ENCODE measurements at places on chromosomes 4 and X. TPM values are rescaled to one million over a fixed set of nuclear protein-coding genes. Genes with fewer than 3 reads are reported as not detected.

DNA sequence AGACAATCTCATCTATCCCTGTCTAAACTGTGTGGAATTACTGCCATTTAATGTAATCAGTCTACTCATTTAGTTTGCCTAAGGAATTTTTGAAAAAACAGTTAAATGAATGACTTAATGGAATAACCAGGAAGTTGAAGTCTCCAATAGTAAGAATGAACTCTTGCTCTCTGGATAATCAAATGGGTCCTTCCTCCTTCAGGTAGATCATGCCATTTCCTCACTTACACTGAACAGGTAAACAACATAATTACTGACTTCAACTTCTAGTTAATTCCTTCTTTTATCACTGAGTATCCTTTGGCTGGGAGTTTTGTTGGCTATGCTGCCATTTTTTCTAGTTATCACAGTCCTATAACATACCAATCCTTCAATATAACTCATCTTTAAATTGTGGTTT lies 56.0 kb downstream of the ELOVL6 start:
- DNase-seq = no peak

GRCh38 chr4:87409420-87409939 lies 12.9 kb upstream of the NUDT9 start:
- DNase-seq = no peak

DNA sequence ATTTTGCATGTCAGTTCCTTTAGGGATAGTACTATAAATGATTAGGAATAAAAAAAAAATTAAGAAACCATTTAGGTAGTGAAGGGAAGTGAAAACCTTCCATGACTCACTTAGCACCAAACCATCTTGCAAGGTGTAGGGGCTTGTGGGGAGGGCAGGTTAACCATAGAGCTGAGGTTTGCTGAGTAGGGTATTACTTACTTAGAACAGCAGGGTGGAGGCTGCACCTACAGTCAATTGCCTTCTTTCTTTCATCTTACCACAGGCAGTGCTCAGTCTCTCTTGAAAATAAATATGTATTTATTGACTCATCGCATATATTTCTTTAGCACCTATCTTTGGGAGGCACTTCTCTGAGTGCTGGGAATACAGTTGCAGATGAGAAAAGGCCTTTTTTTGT lies 104.9 kb upstream of the GIMD1 start:
- no peak for DNase-seq

DNA sequence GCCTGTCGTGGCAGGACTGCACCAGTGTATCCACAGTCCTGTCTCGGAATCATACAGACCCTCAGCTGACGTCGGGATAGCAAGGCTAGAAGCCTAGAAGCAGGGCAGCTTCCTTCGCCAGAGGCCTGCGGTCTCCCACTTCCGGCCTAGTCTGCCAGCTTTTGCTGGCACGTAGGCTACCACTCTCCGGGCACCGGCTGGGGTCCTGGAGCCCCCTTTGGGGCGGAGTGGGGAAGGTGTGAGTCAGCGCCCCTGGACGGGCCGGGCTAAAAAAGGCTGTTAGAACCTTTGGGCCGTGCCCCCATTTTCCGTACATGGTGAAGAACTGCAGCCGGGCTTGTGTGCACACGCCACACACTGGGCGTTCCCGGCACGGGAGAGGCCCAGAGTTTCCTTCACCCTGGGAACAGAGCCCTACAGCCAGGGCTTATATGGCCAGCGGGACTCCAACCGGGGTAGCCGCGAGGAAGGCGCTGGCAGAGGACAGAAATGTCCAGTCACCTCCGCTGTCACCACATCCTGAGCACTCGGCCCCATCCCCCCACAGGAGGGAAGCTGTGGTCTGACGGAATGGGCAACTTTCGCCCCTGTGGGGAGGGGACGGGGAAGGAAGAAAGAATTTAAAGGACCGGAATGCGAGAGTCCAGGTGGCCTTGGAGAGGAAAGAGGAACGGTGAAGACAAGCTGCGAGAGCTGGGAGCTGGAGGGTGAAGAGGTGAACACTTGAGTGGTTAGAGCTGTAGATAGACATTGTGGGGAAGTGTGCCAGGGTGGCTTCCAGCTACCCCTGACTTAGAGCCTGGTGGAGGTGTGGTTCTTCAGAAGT lies 4.6 kb downstream of the MAGIX start:
- peak; percentile 76 for DNase-seq

GRCh38 chrX:2385224-2385623 lies 115.6 kb downstream of the DHRSX start:
- DNase-seq = no peak

GRCh38 chr4:126071346-126072333 lies 756.9 kb downstream of the FAT4 start:
- DNase-seq = no peak

DNA sequence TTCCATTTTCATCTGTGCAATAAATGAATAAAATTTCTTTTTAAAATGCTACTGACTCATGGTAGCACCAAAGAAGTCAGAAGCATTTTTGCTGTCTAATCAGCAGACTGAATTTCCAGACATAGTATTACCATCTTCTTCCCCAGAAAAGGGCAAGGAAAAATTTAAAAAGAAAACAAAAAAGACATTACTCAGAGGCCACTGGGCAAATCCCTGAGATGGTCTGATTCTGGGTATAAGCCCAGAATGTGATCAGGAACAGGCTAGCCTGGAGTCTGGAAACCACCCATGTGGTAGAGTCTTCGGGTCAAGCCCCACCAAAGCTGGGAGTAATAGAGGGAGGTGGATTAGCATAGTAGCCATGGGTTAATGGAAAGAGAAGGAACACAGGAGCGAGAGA lies 342.8 kb downstream of the FBXW7 start:
- no peak for DNase-seq

The PSAPL1 gene
- 0.09 TPM for total RNA-seq

The UPF3B gene
- 11.0 TPM for total RNA-seq
